BJ (cell line): ENCODE measurements at places on chromosomes 7 and 10.

GRCh38 chr10:110040767-110041478, 33.1 kb downstream of the ADD3 start:
- no peak for DNase-seq

DNA sequence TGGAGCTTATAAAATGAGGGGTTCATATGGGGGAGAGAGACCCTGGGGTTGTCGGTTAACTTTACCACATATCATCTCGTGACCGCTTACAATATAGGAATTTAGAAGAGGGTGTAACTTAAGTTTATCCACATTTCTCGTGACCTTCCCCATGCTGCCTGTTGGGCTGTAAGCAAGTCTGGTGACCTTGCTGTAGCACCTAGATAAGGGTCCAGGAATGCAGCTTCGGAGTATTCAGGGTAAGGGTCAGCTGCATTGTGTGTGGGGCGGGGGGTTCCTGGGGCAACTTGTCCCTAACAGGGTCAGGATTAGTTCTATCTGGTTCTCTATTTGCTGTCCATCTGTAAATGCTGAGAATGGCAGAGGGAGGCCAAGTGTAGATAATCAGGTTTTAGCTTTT, 1.3 kb upstream of the CHST3 start:
- DNase-seq = no peak

DNA sequence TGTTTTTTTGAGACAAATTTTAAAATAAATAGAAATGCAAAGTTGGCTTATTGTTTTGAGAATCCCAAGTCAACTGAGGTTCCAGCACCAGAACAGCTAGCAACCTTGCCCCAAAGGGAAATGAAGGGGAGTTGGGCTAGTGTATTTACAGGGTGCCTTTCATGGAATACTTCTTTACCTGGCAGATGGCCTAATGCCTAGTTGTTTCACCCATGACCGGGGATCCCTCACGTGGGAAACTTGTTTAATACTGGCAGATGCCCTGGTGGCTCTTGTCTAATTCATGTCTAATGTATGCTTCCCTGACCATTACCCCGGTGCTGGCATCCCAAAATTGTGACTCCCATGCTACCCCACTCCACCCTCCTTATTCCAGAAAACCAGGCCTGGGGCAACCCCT, 861.1 kb upstream of the ZWINT start:
- DNase-seq = no peak

- DNase-seq = no peak
Observed at GRCh38 chr7:50612704-50613103, 47.5 kb upstream of the DDC start.

GRCh38 chr7:14720785-14721184, 181.8 kb downstream of the DGKB start:
- no peak for DNase-seq

GRCh38 chr10:93897070-93897780, 3.4 kb downstream of the SLC35G1 start:
- no peak for DNase-seq

DNA sequence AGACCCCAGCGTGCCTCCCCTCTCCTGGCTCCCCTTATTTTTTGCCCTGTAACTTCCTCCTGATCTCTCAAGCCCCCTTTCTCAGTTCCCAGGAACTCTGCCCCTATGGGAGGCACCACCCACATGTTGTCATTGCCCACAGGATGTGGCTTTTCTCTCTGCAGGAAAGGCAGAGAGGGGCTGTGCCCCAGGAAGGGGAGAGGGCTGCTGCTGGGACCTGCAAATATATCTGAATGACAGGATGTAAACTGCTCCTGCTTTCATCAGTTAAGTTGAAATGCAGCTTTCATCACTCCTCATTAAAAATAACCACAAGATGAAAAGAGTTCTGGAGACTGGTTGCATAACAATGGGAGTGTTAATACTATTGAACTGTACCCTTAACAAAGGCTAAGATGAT, 103.3 kb downstream of the CLEC2L start:
- DNase-seq = no peak
